ENCODE measurements at places on chromosomes 3 and 15. TPM values are rescaled to one million over a fixed set of nuclear protein-coding genes. Genes with fewer than 3 reads are reported as not detected.

The LRRC34 gene
- polyA plus RNA-seq, result 3.5 TPM

The DALRD3 gene
- polyA plus RNA-seq, result 32.6 TPM

The RASA2 gene
- polyA plus RNA-seq, result 9.8 TPM

The GRIP2 gene
- polyA plus RNA-seq, result 29.3 TPM

The TPRG1 gene
- 2.7 TPM for polyA plus RNA-seq

The MYL3 gene
- polyA plus RNA-seq, result 312 TPM

The CCR8 gene
- not detected for polyA plus RNA-seq

The FOXB1 gene
- not detected for polyA plus RNA-seq

The DAZL gene
- polyA plus RNA-seq, result not detected

Data from forelimb muscle (tissue), 1 donor.